Chondrocyte (in vitro differentiated cells): ENCODE measurements at places on chromosomes 2 and 18. TPM values are rescaled to one million over a fixed set of nuclear protein-coding genes. Genes with fewer than 3 reads are reported as not detected.

GDF7 gene
- total RNA-seq = 10.9 to 12.8 TPM (median 12.6 TPM) in 3 replicates

DNA sequence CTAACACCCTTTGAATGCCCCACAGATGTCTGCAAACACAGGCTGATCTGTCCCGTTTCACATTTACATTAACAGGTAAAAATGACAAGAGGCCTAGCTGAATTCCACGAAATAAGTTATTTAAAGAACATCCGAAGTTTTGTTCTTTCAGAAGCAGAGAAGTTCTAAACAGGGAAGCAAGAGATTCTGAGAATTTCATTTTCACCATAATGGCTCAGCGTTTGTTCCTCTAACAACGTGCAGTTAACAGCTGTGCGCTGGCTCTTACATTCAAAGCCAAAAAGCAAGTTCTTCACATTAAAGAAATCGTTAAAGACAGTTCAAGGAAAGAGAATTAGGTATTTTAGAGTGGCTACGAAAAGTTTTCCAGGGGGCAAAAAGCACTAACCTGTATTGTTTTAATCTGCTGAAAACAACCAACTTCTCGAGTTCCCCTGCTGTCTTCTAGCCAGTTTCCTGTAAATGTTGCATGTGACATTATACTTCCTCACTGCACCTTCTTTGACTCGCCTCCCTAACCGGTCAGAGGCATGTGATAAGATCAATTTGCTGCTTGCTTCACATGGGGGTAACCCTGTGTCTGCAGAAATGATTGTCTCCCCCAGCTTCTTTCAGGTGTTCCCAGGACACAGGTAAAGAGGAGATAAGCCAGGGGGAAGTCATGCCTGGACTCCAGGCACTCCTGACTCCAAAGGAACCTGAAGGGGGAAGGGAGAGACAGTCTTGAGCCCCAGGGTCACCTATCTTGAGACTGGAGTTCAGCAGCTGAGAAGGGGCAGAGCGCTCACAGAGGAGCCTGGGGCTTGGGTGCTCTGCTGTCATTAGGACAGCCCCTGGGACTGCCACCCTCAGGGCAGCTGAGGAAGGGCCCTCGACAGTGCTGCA lies 36.8 kb upstream of the WIPF1 start:
- DNase-seq = no peak

PDCD1 gene
- total RNA-seq = not detected in 3 replicates

GRCh38 chr2:180319586-180320405 lies 312.7 kb upstream of the CWC22 start:
- DNase-seq = no peak

PROM2 gene
- total RNA-seq = 1.5 to 1.7 TPM (median 1.7 TPM) in 3 replicates

- no peak for DNase-seq
Observed at GRCh38 chr2:197515315-197515738, 539 bp upstream of the MOB4 start.

GRCh38 chr2:230586328-230586982 lies 126.2 kb upstream of the CAB39 start:
- no peak for DNase-seq

- DNase-seq = no peak
Observed at GRCh38 chr2:176111846-176112374, 4.7 kb upstream of the HOXD10 start.

SULT1C3 gene
- not detected in 3 replicates for total RNA-seq

DNA sequence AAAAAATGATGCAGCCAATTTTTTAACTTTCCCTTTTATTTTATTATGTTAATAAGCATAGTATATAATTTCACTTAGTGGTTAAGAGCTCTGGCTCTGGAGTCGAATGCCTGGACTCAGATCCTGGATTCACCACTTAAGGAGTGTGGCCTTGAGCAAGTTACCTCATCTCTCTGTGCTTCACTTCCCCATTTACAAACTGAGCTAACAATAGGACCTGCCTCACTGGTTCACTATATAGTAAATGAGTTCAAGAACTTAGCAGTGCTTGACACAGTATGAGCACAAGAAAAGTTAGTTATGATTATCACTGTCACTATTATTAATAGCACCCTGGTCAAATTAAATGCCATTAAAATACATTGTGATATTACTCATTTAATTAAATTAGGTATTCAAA lies 30.6 kb downstream of the SCN3A start:
- DNase-seq = no peak
